ENCODE measurements at places on chromosomes 6 and 20.
A peak's percentile ranks its signal among the peaks of the same experiment; 100 is the strongest.

DNA sequence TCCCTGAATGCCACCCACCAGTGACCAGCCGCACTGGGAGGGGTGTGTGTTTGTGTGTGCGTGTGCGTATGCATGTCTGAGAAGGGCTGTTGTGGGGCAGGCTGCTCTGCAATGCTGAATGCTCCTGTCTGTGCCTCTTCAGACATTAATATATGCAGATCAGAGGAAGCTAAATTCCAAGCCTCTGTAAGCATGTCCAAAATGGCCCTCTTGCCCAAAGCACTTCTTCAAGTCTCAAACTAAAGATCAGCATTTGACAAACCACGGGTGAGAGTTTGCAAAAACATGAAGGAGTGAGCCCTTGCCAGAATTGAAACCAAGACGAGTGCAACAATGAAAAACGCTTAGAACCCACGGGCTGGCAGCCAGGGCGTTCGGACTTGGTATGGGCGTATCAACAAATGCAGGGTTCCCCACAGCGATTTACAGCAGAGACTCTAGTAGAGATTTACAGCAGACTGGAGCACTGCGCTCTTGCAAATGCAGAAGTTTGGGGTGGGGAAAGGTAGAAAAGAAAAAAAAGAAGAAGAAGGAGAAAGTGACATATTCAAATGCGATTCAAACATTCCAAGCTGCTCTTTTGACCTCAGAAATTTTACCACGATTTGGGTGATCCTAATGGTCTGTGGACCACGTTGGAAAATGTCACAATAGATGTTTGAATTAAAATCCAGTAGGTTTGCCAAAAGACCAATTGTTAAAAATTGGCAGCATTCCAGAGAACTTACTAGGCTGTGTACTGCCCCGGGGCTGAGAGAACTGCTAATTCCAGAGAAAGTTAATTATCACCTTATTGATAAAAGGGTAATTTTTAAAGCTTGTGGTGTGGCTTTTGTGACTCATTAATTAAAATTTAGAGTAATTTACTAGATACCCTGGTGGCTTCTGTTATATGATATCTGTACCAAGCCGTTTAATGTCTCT is 3.5 kb downstream of the SCML4 start:
- peak; percentile 84 for DNase-seq

- no peak for DNase-seq
Measured at GRCh38 chr20:50874758-50875665, 56.2 kb downstream of the ADNP start.

- DNase-seq: no peak
Measured at GRCh38 chr6:149202952-149203351, 114.6 kb upstream of the TAB2 start.

- DNase-seq: no peak
Measured at GRCh38 chr6:33286946-33287914, 1.8 kb downstream of the WDR46 start.

DNA sequence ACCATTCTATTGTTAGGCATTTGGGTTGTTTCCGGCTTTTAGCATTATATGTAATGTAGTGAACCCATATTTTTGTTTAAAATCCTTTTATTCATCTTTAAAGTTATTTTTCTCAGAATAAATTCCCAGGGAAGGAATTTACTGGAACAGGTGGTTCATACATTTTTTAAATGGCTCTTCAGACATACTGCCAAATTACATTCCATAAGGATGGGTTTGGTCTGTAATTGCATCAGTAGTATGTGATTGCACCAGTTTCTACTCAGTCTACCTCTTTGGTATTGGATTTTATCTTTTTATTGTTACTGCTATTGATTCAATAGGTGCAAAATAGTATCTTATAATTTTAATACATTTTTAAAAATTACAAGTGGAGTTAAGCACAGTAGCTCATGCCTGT is 27.2 kb downstream of the BRPF3 start:
- no peak for DNase-seq

DNA sequence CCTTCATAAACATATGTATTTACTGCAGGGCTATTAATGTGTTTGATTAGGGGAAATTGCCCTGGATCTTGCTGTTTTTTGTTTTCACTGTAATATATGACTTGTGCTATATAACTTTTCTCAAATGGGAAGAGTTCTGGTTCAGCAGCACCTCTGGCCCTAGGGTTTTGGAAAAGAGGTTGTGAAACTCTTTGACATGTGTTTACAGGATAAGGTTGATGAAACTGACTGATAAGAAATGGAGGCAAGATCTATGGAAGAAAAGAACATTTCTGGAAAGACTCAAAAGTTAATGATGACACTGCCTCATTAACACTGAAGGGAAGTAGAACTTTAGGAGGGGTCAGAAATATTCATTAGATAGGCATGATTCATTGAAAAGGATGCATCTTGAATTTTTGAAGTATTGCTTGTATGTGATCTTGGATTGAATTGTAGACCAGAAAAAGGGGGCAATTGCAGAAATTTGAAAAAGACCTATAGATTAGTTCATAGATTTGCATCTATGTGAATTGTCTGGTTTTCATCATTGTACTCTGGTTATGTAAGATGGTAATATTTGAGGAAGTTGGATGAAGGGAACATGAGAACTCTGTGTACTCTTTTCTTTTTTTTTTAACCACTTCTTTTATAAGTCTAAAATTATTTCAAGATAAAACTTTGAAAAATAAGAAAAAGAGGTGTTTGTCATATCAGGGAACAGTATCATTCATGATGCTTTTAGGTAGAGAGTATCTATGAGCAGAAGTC is 54.0 kb downstream of the UTRN start:
- no peak for DNase-seq

DNA sequence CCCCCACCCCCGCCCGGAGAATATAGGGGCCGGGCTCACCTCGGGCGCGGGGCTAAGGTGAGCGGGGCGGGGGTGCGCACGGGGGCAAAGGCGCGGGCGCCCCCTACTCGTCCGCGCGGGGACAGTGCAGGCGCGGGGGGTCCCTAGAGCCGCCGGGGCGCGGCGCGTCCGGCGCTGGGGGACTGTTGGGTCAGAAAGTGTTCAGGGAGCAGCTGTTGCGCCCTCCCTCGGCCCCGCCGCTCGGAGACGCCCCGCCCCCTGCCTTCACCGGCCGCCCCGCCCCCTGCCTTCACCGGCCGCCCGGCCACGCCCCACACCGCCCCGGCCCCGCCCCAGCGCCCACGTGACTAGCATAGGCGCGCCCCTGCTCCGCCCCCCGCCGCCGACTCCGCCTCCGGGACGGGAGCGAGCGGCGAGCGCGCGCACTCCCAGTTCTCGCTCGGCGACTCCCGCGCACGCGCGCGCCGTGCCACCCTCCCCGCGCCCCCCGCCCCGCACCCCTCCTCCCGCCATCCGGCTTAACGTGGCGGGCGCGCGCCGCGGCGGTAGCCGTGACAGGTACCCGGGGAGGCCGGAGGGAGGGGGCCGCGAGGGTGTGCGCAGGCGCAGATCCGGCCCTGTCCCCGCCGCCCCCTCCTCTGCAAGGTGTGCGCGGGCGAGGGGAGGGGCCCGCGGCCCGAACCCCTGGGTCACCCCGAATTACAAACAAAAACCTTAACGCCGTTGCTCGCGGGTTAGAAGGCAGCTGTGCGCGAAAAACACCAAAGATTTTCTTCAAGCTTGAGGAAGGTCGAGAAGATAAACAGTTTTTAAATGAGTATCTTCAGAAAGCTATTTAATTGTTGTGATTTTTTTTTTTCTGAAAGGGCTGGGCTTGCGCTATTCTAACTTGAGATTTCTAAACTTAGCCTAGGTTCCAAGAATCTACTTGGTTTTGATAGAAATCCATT is 704 bp upstream of the ZNF217 start:
- DNase-seq: no peak

DNA sequence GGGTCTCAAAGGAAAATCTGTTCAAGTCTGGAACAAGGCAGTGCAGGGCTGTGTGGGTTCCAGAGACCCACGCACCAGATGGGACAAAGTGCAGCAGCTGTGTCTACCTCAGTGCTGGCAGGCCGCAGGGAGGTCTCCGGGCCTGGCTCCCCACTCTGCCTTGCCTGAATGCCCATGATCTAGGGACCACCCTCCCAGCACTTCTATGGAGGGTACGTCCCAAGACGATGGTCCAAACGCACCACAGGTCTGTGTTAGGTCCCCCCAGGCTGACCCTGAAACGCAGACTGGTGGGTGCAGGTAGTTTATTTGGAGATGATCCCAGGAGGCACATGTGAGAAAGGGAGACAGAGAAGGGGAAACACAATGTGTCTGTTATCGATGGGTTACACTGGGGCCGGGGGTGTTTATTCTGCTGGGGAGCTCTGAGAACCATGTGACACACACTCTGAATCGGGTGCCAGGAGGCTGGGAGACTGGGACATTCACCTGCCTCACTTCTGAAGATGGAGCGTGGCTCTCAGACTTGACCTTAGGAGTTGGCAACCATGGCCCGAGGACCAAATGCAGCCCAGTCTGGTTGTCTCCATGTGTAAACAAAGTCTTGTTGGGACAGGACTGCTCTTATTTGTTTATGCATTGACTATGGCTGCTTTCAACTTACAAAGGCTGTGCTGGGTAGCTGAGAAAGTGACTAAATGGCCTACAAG is 21.7 kb downstream of the CST9L start:
- no peak for DNase-seq

DNA sequence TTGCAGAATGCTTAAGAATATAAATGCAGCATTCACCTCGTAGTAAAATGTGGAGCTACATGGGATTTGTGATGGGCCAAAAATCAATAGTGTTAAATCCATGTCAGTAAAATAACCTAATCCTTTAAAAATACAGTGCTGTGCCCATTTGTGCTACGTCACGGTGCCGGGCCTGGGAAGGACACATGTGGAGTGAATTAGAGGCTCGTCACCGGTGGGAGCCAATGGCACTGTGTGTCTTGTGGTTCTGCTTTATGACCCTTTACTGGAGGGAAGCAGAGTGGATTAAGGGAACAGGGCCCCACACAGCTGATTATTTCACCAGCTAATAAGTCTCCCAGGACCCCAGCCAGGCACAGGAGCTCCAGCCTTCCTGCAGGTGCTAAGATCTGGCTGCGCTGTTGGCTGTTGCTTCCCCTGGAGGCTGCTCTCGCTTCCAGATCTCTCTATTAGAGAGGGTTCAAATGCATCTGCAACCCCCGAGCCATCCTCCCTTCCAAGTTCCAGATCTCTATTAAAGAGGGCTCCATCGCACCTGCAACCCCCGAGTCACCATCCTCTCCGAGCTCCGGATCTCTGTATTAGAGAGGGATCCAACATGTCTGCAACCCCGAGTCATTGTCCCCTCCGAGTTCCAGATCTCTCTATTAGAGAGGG is 405.8 kb downstream of the CDH4 start:
- no peak for DNase-seq

DNA sequence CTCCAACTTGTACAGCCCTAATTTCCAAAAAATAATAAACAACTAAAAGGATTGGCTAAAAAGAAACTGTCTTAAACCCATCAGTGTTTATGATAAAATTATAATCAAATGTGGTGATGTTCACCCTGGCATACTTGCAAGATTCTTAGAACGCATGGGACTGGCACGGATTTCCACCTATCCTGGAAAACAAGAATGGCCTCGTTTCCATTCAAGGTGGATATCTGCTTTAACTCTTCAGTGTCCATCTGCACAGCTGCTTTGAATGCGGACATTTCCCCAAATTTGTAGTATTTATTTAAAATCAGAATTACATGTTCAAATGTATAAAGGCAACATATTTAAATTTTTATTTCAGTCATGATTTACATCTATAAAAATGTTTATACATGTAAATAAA is 4.2 kb downstream of the CNR1 start:
- DNase-seq: no peak

DNA sequence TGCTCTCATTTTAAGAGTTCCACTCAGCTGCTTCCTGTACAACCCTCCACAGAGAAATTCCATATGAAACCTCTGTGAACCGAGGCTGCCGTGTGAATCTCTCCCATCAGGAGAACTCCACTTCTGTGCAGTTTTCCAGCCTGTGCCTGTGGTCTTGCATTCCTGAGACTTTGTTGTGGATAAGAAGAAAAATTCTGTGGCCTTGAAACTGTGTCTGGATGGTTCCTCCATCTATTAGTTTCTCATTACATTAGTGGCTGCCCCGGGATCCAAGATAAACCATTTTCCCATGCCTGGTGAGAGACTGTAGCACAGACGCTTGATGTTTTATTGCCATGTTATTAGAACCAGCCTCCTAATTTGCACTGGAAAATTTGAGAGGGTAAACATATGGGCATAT is 40.8 kb upstream of the TIAM2 start:
- DNase-seq: no peak

DNA sequence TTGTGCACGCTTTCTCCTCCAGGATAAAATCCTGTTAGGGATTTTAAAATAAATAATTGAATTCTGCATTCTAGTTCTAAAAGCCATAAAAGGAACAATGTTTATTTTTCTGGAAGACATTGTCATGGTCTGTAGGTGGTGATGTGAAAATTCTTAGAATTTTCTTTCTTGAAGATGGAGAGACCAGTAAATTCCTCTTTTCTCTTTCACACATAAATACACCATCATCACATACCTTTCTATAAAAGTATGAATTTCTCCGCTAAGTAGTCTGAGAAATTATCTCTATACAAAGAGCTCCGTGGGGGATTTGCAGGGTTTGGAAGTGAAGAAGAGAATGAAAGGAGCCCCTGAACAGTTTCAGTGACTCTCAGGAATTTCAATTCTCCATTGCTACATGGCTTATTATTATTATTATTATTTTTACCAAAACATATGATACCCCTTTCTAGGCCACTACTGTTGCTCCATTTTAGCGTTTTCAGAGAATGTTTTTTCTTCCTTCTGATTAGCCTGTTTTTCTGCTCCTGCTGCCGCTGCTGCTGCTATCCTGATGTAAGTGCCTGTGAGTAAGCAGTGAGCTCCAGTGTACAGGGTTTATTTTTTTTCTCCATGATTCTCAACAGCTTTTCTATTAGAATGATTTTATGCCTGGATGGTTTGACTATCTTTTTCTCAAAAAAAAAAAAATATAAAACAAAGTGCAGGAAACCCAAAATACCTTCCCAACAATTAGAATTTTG is 145.8 kb downstream of the SAMD5 start:
- no peak for DNase-seq

DNA sequence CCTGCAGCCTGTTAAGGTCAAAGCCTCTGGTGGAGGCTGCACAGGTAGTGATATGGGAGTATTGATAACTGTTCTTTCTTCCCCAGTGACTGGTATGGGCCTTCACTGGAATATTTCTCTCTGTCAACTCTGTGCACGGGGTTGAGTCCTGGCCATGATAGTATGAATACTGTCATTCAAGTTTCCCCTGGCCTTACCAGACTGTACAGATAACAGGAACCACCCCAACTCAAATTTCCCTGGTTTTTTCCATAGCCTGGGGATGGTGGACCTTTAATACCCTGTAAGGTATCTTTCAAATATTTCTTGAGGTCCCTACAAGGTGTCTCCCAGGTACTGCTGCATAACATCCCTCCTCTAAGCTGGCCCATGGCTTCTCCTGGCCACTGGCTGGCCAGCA is 51.4 kb upstream of the TNFAIP3 start:
- DNase-seq: no peak

- DNase-seq: no peak
Measured at GRCh38 chr6:156976216-156977127, 199.3 kb downstream of the ARID1B start.

DNA sequence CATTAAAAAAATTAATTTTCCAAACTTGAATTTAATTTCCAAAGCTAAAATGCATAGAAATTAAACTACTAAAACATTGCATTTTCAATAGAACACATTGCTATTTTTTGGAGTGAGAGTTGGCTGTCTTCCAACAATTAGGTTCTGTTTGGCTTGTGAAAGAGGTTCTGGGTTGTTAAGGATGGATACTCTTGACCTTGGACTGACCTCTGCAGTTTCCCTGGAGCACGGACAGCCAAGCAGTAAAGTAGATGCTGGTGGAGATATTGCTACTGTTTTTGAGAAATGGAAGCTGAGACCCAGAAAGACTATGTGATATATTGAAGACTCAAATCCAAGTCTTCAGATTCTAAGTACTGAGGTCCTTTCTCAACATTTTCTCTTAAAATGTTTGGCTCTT is 95.9 kb upstream of the CHD6 start:
- DNase-seq: no peak

- peak; percentile 85 for DNase-seq
Measured at GRCh38 chr6:12011276-12012037, 655 bp upstream of the HIVEP1 start.

All from COR-L47 (cell line).